ENCODE measurements at places on chromosomes 1 and 21. TPM values are rescaled to one million over a fixed set of nuclear protein-coding genes. Genes with fewer than 3 reads are reported as not detected.

DNA sequence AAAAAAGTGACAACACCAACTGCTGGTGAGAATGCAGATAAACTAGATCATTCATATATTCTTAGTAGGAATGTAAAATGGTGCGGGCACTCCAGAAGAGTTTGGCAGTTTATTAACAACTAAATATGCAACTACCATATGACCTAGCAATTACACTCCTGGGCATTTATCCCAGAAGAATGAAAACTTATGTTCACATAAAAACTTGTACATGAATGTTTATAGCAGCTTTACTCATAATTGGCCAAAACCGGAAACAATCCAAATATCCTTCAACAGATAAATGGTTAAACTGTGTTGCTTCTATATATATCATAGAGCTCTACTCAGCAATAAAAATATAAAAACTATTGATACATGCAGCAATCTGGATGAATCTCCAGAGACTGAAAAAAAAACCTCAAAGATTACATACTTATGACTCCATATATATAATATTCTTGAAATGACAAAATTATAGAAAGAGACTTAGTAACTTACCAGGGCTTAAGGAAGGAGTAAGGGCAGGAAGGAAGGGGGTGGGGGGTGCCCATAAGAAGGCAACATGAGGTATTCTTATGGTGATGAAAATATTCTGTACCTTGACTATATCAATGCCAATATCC is 99.9 kb downstream of the KCNH1 start:
- peaks cover 3% of the 10 kb centered on the region for H3K27me3 ChIP-seq
- DNase-seq = no peak
- H3K4me1 ChIP-seq = no peaks in the 10 kb centered on the region
- H3K27ac ChIP-seq = peak overlapping the region; percentile 27
- H3K4me3 ChIP-seq = no peak overlapping the region

DNA sequence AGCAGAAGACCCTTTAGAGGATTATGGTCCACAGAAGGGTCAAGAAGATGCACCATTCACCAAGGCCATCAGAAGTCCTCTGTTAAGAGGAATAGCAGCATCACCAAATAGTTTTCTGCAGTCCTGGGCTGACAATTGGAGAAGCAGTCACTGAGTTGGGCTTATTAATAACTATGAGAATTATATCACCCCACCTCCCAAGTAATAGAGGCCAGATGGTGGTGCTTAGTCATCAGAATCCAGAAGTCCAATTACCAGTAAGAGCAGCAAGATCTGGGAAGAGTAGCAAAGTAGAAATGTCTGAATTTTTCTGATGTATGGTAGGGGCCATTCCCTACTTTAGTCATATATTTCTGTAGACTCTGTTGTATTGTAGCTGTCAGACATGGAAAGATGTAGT is 6.1 kb upstream of the PSMA5 start:
- H3K27me3 ChIP-seq = peaks cover 9% of the 10 kb centered on the region
- no peaks in the 10 kb centered on the region for H3K36me3 ChIP-seq

- peaks cover 2% of the 10 kb centered on the region for H3K36me3 ChIP-seq
- H3K27me3 ChIP-seq = peaks cover 16% of the 10 kb centered on the region
- peak overlapping the region; percentile 3 for H3K27ac ChIP-seq
- no peaks in the 10 kb centered on the region for H3K4me1 ChIP-seq
Observed at GRCh38 chr1:236090741-236091147, 25.9 kb upstream of the NID1 start.

- no peak overlapping the region for H3K27ac ChIP-seq
- peaks cover 14% of the 10 kb centered on the region for H3K4me1 ChIP-seq
- no peak overlapping the region for H3K4me3 ChIP-seq
- peak; percentile 13 for DNase-seq
- H3K36me3 ChIP-seq = peaks cover 25% of the 10 kb centered on the region
Observed at GRCh38 chr21:36747815-36748383, 49.0 kb downstream of the SIM2 start.

GRCh38 chr1:12490532-12491142 is 127.4 kb downstream of the DHRS3 start:
- H3K36me3 ChIP-seq = peaks cover 36% of the 10 kb centered on the region
- no peak overlapping the region for H3K27ac ChIP-seq
- no peak for DNase-seq
- H3K27me3 ChIP-seq = no peaks in the 10 kb centered on the region
- peaks cover 6% of the 10 kb centered on the region for H3K4me1 ChIP-seq
- no peak overlapping the region for H3K4me3 ChIP-seq

DNA sequence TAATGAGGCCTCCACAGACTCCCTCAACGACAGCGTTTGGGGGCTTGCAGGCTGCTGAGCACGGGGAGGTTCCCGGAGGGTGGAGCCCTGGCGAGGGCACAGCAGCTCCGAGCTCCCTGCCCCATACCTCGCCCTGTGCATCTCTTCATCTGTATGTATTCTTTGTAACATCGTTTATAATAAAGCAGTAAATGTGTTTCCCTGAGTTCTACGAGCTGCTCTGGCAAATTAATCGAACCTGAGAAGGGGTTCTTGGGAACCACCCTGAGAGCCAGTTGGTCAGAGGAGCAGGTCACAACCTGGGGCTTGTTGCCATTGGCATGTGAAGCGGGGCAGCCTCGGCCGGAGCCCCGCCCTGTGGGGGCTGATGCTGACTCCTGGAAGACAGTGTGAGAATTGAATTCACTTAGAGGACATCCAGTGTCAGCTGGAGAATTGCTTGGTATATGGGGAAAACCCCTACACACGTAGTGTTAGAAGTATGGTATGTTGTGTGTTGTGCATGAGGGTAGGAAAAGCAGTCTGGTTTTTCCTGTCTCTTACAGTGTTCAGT is 11.5 kb downstream of the SLC37A1 start:
- peaks cover 75% of the 10 kb centered on the region for H3K4me1 ChIP-seq
- DNase-seq = no peak
- peak overlapping the region; percentile 90 for H3K27ac ChIP-seq
- H3K4me3 ChIP-seq = peak overlapping the region; percentile 61

DNA sequence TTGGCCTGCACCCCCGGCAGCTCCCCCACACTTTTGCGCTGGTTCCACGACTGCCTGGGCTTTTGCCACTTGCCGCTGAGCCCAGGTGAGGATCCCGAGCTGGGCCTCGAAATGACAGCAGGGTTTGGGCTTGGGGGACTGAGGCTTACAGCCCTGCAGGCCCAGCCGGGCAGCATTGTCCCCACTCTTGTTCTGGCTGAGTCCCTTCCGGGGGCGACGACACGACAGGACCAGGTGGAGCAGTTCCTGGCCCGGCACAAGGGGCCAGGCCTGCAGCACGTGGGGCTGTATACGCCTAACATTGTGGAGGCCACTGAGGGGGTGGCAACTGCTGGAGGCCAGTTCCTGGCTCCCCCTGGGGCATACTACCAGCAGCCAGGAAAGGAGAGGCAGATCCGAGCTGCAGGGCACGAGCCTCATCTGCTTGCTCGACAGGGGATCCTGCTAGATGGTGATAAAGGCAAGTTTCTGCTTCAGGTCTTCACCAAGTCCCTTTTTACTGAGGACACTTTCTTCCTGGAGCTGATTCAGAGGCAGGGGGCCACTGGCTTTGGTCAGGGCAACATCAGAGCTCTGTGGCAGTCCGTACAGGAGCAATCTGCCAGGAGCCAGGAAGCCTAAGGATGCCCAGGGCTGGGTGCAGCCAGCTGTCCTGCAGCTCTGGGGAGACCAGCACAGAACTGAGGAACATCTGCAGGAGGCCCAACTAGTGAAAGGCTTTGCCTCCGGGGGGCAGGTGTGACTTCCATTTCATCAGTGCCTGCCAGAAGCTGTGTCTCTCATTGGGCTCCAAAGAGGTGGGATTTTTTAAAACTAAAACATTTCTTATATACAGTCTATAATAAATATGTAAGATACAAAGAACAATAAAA is 1.2 kb downstream of the HPDL start:
- H3K4me3 ChIP-seq = peak overlapping the region; percentile 67
- H3K4me1 ChIP-seq = peaks cover 20% of the 10 kb centered on the region
- H3K27ac ChIP-seq = peak overlapping the region; percentile 62
- no peak for DNase-seq
- H3K27me3 ChIP-seq = peaks cover 2% of the 10 kb centered on the region
- H3K36me3 ChIP-seq = no peaks in the 10 kb centered on the region

DNA sequence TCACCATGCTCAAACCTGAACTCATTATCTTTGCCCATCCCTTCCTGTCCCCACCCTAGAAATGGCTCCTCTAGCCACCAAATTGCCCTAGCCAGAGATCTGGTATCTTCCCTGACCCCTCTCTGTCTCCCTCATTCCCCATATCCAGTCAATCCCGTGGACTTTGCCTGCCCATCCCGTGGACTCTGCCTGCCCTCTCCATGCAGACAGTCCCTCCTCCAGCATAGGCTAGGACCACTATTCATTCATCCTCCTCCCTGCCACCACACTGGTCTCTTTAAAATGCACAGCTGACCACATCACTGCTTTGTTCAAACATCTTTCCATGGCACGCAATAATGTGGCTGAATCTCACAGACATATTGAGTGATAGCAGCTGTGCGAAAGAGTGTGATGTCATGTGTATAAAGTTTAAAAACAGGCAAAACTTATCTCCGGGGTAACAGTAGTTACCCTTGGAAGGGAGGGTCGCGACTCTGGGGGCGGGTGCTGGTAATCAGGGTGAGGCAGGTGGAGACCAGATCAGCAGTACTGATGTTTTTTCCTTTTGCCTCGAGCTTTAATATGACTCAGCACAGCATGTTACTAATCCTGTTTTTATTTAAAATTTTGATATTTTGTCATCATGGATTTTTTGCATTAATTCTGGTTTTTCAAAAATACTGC is 4.8 kb upstream of the SLC2A1 start:
- H3K36me3 ChIP-seq = no peaks in the 10 kb centered on the region
- peaks cover 21% of the 10 kb centered on the region for H3K4me1 ChIP-seq
- no peak overlapping the region for H3K27ac ChIP-seq
- H3K4me3 ChIP-seq = no peak overlapping the region
- H3K27me3 ChIP-seq = no peaks in the 10 kb centered on the region

DNA sequence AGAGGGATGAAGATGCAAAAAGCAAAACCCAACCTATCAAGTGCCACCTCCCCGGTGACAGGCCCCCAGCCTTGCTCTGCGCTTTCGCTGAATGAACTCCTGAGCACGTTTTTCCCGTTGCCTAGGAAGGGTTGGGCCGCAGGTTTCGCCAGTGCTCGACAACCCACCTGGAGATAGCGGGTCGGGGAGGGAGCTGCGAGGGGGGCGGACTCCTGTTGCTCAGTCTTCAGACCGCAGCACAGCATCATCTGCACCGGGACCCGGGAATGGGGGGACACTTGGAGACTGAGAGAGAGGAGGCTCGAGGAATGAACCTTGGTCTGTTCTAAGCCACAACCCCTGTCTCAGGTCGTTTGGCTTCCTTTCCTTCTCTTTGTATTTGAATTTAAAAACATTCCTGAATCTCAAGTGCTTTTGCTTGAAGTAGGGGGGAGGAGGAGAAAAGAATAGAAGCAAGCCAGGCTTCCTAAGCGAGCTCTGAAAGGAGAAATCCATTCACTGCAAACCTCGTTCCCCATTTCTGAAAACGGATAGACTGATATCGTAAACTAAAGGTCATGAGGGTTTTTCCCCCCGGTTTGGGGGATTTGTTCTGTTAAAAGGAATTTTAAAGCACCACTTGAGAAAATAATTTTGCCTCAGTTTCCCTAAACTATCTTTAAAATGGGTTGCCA is 1.2 kb downstream of the AK5 start:
- DNase-seq = no peak
- H3K27me3 ChIP-seq = peaks cover 25% of the 10 kb centered on the region

GRCh38 chr1:234639961-234640360 is 30.0 kb upstream of the IRF2BP2 start:
- no peaks in the 10 kb centered on the region for H3K36me3 ChIP-seq
- H3K4me3 ChIP-seq = no peak overlapping the region
- no peak overlapping the region for H3K27ac ChIP-seq
- no peaks in the 10 kb centered on the region for H3K27me3 ChIP-seq

- peaks cover 19% of the 10 kb centered on the region for H3K4me1 ChIP-seq
- no peak for DNase-seq
- H3K27me3 ChIP-seq = no peaks in the 10 kb centered on the region
- H3K27ac ChIP-seq = no peak overlapping the region
Observed at GRCh38 chr1:51756290-51756689, 122.2 kb downstream of the NRDC start.

DNA sequence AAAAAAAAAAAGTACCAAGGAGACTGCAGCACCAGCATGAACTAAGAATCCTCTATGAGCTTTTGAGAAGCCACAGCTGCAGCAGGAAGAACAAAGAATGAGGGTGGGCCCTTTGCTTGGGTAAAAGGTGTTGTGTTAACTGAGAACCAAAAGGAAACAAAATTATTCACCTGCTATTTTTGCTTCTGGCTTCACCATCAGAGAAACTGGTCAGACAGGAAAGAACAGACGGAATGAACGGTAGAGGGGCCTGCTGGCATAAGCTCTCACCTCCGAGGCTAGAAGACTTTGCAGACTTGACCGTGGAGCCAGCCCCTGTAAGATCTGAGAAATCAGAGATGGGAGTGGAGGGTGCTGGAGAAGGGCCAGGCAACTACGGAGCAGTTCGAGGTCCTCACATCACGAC is 27.6 kb downstream of the IL10RB start:
- no peaks in the 10 kb centered on the region for H3K36me3 ChIP-seq
- H3K4me3 ChIP-seq = peak overlapping the region; percentile 72
- no peaks in the 10 kb centered on the region for H3K27me3 ChIP-seq
- peaks cover 38% of the 10 kb centered on the region for H3K4me1 ChIP-seq
- peak; percentile 36 for DNase-seq

DNA sequence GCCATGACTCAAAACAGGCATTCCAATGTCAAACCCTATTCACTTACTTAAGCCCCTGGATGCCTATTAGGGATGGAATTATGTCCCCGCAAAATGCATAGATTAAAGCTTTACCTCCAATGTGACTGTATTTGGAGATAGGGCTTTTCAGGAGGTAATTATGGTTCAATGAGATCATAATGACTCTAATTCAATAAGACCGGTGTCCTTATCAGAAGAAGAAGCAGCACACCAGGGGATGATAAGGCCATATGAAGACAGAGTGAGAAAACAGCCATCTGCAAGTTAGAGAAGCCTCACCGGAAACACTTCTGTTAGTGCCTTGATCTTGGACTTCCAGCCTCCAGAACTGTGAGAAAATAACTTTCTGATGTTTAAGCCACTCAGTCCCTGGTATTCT is 1131.8 kb upstream of the TMPRSS15 start:
- no peak overlapping the region for H3K4me3 ChIP-seq
- no peak for DNase-seq
- H3K36me3 ChIP-seq = no peaks in the 10 kb centered on the region
- H3K27me3 ChIP-seq = no peaks in the 10 kb centered on the region

SFN gene
- 0.47 TPM for total RNA-seq

C8B gene
- not detected for total RNA-seq

All from naive thymus-derived CD8-positive, alpha-beta T cell (primary cell).